Stimulated activated CD8-positive, alpha-beta memory T cell treated with anti-CD3 and anti-CD28 coated beads, Interleukin-15, amount 100 ng/mL, for 4 hours (primary cell): ENCODE measurements at places on chromosomes 1 and 21.

DNA sequence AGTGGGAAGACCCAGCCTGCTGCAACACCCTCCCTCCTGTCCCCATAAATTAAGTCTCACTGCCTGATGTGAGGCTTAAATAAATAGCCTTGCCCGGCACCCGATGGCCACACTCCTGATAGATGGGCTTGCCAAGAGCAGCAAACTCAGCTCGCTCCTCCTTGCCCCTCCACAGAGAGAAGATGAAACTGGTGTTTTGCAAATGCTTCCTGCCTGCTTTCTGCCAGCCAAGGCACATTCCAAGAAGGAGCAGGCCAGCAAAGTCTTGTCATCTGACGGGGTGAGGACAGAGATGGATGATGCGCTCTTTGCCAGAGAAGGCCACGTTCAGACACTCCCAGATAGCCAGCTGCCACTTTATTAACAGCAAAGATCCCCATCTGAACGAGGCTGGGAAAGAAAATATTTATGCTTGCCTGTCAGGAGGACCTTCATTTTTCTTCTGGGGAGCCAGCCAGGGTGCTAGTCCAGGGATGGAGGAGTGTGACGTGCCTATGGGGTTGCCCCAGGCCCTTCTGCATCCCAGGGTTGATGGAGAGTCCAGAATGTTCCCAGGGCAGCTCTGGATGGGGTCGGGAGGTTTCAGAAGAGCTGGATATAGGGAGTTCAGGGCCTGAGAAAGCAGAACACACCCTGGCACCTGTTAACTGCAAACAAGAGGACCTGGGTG, 265.4 kb downstream of the FOXD2 start:
- DNase-seq: no peak

- DNase-seq: no peak
Observed at GRCh38 chr1:157390651-157391050, 161.7 kb downstream of the FCRL5 start.

DNA sequence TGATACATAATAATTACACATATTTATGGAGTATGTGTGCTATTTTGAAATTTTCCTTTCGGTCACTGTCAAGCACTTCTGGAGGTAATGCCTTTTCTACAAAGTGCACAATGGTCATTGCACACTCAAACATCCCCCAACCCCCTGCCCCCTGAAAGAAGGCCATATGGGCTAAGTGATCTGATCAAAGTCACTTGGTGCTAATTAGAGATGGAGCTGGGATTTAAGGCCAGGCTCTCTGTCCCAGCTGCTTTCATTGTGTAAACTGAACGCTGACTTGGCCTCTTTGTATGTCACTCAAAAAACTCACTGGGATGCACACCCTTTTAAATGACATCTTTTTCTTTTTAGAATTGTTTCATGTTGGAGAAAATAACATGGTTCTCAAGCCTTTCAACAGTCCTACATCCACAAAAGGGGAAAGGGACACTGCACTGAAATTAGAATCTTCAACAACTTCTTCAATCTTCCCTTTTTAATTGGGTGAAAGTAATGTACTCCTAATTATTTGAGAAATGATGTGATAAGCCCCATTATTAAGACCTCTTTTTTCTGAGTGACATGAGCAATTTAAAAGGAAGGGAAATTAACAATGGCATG, 149.2 kb downstream of the ST6GALNAC5 start:
- no peak for DNase-seq

GRCh38 chr1:243482141-243483022, 226.5 kb downstream of the SDCCAG8 start:
- no peak for DNase-seq

DNA sequence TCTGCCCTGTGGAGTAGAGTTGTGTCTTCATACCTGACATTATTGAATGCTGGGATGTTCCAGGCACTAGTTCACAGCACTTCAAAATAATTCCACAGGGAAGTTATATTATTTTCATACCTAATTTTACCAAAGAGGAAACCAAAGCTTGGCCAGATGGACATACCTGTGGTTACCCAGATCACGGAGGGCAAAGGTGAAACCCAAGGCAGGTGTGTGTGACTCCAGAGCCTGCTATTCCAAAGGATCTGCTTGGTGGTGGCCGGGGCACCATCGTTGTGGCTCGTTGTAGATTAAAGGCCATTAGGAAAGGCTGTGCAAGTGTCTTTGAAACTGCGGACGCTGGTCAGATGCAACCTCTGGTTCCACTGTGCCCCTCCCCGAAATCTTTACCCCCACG, 108.6 kb downstream of the ZBTB18 start:
- DNase-seq: no peak

GRCh38 chr21:17697473-17697872, 84.8 kb upstream of the BTG3 start:
- DNase-seq: no peak

- DNase-seq: no peak
Observed at GRCh38 chr1:72530646-72531045, 248.3 kb upstream of the NEGR1 start.

DNA sequence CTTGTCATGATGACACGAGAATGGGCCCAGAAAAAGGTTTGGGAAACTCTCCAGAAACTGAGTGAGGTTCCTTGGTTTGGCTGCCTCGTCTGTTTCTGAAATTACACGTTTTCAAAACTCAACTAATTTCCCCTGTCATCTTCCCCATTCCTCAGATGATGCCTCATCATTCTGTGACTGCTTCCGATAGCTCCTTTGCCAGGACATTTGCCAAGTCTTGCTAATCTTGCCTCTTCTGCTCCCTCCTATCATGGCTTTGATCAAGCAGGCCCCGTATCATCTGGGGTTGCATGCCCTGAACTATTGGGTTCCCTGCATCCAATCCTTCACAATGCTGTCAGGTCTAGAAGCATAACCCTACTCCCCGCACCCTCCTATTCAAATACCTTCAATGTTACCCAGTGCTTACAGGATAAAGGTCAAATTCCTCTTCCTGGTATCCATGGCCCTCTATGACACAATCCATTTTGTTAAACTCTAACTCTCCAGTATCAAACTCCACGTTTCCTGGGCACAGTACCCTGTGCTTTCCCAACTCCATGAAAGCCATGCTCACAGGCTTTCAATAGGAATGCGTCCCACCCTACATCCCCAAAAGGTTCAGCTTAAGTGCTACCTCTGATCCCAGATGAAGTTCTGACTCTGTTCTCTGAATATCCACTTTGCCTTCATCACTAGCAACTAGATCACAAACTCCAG, 22.2 kb upstream of the TMEM200B start:
- no peak for DNase-seq

GRCh38 chr1:115194506-115194905, 105.2 kb upstream of the TSPAN2 start:
- DNase-seq: no peak
